ENCODE measurements at places on chromosomes 11 and 22.
A peak's percentile ranks its signal among the peaks of the same experiment; 100 is the strongest.

GRCh38 chr11:8258784-8259183, 4.9 kb downstream of the LMO1 start:
- peak; percentile 47 for DNase-seq

DNA sequence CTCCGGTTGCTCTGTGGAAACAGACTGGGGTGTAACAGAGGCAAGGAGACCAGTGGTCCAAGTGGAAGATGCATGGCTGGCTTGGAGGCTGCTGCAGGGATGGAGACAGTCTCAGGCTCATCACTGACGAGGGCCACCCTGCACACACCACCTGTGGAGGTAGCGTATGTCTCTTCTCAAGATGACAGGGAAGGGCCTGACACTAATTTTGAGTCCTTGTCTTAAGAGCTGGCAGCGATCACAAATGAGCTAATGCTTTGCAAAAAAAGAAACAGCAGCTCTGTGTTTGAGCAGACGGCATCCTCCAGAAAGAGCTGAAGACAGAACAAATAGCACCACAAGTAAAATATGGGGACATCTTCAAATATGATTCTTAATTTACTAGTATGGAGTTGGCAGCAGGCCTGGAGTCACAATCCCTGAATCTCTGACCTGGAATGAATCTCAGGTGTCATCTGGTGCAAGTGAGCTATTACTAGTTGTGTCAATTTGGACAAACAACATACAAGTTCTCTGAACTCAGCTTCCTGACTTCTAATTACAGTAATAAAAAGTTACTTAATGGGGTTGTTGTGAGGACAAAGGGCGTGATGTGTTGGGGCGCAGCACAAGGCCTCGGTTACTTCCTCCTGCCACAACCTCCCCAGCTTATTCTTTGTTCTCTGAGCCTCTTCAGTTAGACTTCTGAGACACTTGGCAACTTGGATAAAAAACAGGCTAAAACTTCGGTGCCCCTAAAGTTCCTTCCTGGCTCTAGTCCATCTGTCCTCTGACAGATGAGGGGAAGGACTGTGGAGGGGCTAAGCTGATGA, 95.2 kb upstream of the BID start:
- no peak for DNase-seq

- no peak for DNase-seq
Measured at GRCh38 chr22:21020802-21021429, 6.0 kb downstream of the P2RX6 start.

- peak; percentile 75 for DNase-seq
Measured at GRCh38 chr11:70111269-70112016, 33.3 kb downstream of the ANO1 start.

DNA sequence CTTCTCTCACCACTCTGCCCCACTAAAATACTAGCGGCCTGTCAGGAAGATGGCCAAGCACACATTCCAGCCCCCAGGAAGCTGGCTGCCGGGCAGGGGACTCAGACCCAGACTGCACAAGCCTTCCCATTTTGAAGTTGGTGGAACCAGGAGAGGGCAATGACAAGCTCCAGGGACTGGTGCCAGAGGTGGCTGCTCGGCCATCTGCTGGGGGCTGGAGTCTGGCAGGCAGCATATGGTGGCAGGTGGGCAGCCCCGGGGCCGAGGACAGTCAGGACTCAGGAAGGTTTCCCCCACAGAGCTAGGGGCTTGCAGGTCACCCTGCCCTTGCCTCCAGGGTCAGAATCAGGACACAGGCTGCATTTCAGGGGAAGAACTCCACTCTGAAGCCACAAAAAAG, 22.6 kb downstream of the KCNJ5 start:
- DNase-seq, result no peak

DNA sequence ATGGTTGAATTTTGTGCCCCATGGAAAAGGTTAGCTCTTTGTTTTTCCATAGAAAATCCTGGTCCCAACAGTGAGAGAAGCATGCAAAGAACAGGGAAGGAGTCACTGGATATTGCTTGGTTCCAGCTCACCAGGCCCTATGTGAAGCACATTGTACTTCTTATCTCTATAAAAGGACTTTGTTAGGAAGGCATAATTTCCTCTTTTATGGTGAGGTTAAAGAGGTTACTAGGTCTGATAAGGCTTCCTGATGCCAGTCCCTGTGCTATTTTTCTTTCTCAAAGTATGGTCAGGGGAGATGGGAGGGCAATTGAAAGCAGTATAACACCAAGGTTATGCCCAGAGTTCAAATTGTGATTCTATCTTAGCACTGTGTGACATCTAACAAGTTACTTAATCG, 162.6 kb downstream of the KIF18A start:
- DNase-seq, result no peak

- DNase-seq, result no peak
Measured at GRCh38 chr11:115618428-115618827, 114.2 kb upstream of the CADM1 start.

DNA sequence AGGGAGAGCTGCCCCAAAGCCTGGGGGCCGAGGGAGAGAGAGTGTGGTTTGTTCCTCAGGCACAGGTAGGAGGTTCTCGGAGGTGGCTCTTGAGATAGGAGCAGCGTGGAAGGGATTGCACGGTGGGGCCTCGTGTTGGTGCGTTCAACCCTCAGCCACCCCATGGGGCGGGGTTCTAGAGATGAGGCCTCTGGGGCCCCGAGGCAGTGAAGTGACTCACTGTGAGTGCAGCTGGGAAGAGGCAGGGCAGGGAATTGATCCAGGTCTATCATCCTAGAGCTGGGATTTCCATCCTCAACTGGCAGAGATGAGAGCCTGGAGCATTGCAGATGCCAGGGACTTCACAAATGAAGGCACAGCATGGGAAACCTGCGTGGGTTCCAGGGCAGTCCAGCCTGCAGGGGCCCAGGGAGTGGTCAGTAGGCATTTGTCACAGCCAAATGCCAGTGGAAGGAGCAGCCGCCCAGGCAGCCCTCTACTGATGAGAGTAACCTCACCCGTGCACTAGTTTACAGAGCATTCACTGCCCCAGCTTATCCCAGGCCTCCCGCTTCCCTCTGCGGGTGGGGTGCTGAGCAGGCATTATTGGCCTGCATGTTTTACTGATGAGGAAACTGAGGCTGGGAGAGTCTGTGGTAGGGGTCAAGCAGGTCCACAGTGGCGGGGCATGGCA, 5.1 kb upstream of the SMARCB1 start:
- DNase-seq, result peak; percentile 36

DNA sequence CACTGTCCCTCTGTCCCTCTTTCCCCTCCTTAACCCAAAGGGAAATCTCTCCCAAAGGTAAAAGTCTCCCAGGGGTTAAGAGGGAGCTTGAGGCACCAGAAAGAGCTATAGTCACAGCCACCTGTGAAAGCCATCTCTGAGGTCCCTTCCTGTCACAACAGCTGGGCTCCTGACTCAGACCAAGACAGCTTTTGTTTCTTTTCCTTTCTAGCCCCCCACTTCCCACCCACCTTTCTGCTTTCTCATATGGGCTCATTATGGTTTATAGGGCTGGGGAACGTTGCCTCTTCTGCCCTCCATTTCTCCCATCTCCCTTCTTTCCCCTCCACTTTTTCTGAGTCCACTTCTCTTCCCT, 19.1 kb downstream of the MIF start:
- DNase-seq, result no peak

GRCh38 chr22:19879992-19880785, 25.5 kb upstream of the GNB1L start:
- DNase-seq, result no peak

DNA sequence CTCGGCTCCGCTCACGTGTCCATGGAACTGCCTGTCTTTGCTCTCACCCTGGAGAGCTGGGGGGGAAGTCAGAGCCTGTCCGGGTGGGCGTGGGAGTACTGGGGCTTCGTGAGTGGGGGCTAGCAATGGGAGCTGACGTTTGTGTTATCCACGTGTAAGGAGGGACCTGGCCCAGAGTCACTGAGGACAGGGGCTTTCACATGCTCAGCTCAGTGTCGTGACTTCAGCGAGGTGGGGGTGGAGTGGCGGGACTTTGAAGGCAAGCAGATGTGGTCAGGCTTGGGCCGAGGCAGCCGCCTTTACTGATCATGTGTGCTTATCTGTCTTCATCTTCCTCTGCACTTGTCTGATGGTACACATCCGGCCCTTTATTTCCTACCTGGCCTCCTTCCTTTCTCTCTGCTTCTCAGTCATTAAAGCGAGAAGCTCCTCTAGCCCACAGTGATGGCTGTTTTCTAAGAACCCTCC, 113.1 kb upstream of the NNMT start:
- DNase-seq, result no peak

GRCh38 chr11:124716591-124716990, 23.2 kb upstream of the NRGN start:
- no peak for DNase-seq

DNA sequence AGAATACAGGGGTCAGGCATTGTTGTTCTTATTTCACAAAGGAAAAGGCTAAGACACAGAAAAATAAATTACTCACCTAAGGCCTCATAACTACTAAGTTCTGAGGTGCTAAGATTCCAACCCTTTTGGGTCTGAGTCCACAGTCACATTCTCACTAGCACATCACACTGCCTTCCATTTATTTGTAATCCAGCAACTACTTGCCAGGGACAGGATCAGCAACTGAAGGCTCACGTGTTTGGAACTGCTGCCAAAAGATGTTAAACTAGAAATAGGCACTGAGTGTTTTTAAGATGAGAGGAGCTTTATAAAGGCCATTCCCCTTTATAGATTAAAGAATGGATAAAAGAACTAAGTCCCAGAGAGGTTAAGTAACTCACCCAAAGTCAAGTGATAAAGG, 58.0 kb downstream of the CADM1 start:
- DNase-seq, result no peak

DNA sequence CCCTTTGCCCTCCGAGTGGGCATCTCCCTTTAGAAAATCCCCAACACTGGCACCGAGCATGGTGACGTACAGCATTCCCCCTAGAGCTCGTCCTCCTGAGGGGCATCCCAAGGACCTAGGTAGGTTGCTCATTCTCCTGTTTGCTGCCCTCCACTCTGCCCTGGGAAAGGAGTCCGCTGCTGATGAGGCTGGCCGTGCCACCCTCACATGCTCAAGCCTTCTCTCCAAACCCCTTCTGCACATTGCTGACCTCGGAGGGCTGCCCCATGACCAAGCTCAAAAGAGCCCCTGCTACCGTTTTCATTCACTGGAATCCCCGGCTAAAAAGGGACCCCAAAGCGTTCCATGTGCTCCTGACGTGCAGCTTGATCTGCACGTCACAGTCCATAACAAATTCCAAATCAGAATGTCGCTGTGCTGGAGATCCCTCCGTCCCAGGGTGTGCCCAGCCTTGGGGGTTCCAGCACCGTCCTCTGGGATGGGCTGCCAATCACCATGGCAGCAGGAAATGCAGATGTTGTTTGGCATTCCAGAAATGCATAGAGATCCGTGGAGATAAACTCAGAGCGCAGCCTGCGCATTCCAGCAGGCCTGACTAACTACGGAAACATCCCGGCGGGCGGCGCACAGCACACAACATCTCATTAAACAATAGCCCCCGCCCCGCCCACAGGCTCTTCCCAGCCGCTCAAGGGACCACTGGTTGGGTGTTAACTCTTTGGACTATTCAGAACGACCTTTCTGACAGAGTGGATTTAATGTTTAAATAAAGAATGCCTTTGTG, 26.3 kb upstream of the GNB1L start:
- DNase-seq, result peak; percentile 89

DNA sequence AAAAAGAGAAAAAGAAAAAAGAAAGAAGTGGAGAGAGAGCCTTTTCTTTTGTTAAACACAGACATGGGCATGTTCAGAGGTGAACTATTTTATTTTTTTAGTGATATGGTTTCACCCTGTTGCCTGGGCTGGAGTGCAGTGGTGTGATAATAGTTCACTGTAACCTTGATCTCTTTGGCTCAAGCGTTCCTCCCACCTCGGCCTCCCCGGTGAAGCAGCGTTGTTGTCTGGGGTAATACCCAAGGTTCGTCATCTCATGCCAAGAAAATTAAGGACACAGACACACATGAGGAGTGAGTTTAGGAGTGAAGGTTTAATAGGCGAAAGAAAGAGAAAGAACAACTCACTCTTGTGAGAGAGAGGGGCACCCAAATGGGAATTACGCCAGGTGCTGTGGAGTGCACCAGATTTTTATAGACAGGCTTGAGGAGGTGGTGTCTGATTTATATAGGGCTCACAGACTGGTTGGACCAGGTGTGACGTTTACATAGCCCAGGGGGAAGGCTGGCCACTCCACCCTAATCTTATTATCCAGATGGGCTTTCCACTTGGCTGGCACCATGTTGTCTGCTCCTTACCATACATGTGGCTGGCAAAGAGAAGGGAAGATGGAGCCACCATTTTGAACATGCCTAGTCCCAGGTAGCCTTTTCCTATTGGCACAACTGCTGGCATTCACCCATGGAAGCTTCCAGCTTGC, 42.3 kb downstream of the GRAMD1B start:
- no peak for DNase-seq

- DNase-seq, result no peak
Measured at GRCh38 chr11:1353383-1354124, 36.2 kb upstream of the BRSK2 start.

GRCh38 chr22:35257002-35257320, 332 bp upstream of the HMGXB4 start:
- no peak for DNase-seq

DNA sequence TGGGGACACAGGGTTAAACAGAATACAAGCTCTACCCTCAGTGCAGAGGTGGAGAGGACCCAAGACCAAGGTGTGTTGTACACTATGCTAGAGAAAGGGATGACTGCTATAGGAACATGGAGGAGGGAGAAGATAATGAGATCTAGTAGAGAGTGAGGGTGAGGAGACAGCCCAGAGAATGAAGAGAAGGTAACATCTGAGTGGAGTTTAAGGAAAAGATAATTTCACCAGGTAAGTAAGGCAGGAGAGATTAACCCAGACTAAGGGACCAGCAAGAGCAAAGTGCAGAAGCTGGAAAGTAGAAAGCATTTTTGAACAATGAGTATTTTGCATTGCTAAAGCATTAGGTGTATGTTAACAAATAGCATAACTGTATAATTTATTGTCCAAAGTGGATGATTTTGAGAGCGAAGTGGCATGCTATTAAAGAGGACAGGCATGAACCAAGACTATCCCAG, 128.8 kb downstream of the RASSF10 start:
- DNase-seq, result no peak

DNA sequence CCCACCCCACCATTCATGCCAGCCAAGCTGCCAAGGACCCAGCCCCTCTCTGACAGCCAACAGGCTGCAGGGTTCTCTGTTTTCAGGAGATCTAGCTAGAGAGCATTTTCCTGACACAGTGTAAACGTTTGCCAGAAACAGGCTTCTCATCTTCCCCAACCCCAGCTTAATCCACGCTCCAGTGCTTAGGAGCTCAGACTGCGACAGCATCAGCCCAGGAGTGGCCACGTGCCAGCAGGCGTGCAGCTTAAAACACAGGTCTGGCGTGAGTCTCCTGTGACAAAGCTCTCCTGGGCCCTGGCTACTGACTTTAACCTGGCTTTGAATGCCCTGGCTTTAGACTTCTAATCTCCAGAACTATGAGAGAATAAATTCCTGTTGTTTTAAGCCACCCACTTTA, 66.6 kb downstream of the GALNT18 start:
- no peak for DNase-seq

- no peak for DNase-seq
Measured at GRCh38 chr22:17083811-17084441, 874 bp upstream of the IL17RA start.
